Endothelial cell of umbilical vein (primary cell): ENCODE measurements at places on chromosomes 2 and 18. TPM values are rescaled to one million over a fixed set of nuclear protein-coding genes. Genes with fewer than 3 reads are reported as not detected.

DNA sequence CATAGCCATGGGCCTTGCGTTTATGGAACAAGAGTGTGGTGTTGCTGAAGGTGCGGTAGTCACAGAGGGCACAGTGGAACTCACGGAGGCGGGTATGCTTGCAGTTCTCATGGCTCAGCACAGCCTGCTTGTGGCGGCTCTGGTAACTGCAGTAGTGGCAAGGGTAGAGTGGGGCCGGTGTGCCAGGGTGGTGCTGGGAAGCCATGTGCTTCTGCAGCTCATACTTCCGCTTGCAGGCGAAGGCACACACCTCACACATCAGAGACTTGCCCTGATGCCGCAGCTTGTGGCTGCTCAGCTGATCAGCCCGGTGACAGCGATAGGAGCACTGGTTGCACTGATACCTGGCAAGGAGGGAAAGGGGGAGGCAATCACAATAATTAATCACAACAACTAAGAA is 14.7 kb downstream of the ZNF142 start:
- DNase-seq, result no peak

GRCh38 chr2:240392948-240393830 is 42.3 kb upstream of the GPC1 start:
- DNase-seq, result no peak

DNA sequence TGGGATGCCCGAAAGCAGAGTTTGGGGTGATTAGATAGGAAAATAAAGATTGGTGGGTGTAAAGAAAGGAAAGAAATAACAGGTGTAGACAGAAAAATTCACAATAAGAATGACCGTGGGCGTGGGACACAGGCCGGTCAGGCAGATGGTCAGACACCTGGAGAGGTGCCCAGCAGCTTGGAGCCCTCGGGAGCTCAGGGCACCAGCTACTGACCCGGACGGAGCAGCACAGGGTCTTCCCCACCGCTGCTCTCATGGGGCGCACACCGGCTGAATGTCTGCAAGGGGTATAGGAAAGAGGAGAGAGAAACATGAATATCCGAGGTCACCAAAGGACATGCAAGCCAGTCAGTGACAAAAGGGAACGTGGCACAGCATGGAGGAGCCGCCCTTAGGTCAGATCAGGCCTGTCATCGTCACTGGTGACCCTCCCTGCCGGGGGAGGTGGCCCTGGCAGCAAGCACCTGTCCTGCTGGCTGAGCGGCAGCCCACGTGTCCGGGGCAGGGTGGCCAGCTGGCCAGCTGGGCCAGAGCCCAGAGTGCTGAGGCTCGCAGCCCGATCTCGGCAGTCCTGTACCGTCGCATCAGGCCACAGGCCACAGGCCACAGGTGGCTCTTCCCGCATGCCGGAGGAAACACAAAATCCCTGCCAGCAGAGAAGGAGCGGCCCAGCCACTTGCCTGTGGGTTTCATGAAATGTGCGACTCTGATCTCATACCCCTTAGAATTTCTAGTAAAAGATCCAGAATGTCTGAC is 112.0 kb upstream of the NDUFV2 start:
- no peak for DNase-seq

- DNase-seq, result no peak
Measured at GRCh38 chr2:3857576-3857975, 154.2 kb downstream of the DCDC2C start.

GRCh38 chr18:55779691-55780585 is 191.9 kb upstream of the TCF4 start:
- peak; percentile 65 for DNase-seq

DNA sequence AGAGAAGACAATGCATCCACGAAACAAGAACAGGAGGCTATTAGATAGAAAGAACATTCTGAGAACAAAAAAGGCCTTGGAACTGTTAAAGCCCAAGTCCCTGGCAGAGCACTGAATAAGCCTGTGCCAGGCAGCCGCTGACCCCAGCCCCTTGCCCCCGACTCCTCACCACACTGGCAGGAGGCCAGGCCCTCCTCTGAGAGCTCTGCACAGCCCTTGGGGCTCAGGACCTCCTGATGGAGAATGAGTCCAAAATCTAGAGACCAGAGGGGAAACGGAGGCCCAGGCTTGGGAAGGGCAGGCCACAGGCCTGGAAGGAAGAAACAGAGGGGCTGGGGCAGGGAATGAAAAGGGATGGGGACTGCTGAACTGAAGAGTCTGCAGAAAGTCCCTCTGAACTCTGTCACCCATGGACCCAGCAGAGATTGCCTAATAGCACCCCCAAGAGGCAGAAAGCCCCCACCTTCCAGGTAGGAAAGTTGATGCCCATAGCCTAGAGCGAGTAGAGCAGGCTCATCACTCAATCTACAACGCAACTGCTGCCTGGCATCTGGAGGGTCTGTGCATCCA is 18.3 kb upstream of the TNS1 start:
- DNase-seq, result no peak

DNA sequence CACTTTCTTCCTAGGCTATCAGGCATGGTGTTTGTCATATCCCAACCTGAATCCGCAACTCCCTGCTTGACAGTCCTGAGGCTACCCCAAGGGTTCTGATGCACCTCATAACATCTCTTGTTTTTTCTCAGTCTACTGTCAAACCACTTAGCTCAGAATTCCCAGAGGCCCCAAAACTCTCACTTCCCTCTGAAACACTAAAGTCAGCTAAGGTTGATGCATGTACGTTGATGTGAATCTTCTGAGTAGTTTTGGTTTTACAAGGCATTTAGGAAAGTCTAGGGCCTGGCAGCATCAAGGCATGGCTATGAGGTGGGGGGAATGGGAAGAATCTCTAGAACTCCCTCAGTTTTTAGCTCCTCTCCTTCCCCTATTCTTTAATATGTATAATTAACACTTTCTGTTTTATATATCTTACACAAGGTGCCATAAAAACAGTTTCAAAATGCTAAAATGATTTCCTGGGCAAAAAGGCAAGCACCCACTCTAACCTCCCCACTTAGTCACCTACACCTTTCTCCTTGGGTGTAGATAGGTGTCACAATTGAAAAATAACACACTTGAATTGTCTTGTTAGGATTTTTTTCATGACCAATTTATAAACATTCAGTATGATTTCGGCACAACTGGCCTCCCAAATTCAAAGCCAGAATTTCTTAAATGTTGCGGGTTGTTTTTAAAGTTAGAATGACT is 71.4 kb upstream of the TANK start:
- no peak for DNase-seq

DNA sequence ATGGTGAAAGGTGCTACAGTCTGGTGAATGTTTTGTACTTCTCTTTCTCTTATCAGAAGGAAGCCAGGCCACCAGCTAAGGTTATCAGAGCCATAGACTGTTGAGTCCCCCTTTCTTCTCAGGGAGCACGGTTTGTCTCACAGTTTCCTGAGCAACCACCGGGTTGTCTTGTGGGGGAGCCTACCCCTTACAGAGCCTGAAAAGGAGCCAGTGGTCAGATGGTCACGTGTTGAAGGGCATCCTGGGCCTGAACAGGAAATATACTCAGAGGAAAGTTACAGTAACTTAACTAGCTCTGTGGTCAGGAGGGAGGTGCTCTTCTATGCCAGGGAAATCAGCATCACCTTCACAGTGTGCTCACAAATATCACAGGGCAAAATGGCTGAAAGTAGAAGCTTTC is 11.6 kb downstream of the CD28 start:
- DNase-seq, result peak; percentile 86

GRCh38 chr18:3177902-3178687 is 41.7 kb downstream of the MYOM1 start:
- DNase-seq, result no peak

- no peak for DNase-seq
Measured at GRCh38 chr2:144334551-144334950, 185.4 kb downstream of the ZEB2 start.

DNA sequence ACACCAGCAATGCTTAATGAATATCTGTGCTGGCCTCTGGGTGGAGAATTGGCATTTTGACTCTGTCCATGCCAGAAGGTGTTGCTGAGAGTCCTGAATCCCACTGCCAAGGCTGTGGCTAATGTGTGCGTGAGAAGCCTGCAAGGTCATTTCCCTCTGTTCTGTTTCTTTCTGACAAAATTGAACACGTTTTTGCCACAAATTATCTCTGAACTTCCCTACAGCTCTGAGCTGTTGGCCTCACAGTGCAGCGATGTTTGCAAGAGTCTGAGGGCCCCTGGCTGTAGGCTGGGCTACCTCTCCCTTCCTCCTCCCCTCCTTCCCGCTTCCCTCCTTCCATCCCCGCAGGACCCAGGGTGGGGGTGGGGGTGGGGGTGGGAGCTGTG is 154.1 kb upstream of the HS6ST1 start:
- DNase-seq, result no peak

- DNase-seq, result no peak
Measured at GRCh38 chr2:36367486-36367885, 11.9 kb downstream of the CRIM1 start.

DNA sequence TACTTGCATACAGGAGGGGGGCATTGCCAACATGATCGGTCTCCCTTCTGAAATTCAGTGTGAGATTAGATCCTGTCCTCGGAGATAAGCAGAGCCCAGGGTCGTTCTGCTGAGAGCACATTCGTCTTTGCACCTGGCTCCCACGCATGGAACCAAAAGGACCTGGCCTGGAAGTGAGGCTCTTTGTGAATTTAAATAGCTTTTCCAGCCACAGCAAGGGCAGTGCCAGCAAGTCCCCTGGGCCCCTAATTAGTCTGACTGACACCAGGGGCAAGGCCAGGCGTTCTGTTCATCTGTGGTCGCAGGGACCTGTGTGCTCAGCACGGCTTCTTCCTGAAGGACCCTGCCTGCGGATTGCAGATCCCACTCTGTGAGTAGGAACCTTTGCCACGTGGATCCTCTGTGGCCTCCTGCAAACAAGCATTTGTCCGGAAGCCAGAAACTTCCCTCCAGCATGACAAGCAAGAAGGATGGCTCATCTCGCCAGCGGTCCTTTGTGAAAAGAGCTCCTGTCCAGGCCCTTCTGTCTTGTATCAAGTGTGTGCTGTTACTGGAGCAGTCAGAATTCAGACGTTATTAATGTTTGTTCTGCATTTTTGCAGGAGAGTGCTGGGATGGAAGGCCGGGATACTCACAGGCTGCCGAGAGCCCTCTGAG is 128.7 kb downstream of the TPO start:
- DNase-seq, result no peak

- no peak for DNase-seq
Measured at GRCh38 chr2:19876751-19877150, 25.0 kb downstream of the TTC32 start.

- peak; percentile 58 for DNase-seq
Measured at GRCh38 chr2:157874997-157875640, 1.0 kb downstream of the ACVR1 start.

DNA sequence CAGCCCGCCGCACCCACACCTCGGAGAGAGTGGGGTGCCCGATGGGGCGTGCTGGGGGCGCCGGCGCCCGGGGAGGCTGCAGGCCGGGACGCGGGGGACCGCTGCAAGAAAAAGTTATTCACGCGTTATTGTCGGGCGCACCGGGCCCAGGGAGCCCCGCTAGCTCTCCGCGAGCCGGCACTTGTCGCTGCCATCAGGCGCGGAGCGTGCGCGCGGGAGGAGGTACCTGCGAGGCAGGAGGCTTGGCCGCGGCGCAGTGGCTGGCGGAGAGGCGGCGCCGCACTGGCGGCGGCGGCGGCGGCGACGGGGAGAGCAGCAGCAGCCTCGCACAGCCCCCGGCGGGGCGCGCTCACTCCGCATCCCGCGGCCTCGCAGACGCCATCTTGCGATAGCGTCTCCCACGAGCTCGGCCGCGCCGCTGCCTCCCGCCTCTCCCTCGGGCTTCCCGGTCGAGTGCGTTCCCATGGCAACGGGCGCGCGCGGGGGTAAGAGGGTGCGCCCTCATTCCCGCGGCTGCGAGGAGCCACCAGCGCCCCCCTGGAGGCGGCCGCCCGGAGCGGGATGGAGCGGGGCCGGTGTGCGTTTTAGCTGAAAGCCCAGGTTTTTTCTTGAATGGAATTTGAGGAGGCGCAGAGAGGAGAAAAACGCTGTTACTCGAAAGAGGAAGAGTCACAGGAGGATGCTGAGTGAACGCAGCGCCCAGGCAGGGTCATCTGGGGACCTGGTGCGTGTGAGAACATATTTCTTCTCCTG is at the start of gene CHN1:
Gene CHN1 (minus strand): TSS at position 402 of the 753 bp plus-strand sequence. CDS start 469 bp downstream, outside the sequence.
- peak; percentile 85 for DNase-seq

DNA sequence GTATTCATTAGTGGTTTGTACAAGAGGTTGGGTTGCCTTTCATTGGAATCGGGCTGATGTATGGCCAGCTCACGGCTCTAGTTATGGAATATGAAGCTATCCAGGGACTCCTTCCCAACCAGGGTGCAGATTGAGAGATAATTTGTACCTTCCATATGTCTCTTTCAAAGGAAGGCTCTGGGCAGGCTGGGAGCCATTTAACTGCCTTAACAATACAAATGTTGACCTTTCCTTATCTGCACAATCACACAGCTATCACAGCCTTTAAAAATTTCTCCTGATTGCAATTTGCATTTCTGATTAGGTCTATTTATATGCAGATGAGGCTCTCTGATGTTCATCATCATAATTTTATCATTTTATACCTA is 58.7 kb downstream of the MYO3B start:
- no peak for DNase-seq

DNA sequence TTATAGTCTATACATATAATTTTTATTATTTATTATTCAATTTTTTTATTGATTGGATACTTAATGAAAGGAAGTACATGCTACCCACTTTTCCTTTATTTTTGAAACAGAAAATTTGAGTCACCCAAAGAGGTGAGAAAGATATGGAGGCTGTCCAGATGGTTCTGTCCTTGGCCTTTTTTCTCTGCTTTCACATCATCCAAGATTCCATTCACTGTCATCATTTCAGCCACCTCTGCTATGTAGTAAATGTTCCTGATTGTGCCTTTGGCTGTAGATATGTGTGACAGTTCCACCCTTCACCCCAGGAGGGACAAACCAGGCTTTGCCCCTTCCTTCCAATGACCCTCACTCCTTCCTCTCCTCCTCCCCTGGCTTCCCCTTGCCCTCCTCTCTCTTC is 675.7 kb upstream of the ID2 start:
- DNase-seq, result no peak

DNA sequence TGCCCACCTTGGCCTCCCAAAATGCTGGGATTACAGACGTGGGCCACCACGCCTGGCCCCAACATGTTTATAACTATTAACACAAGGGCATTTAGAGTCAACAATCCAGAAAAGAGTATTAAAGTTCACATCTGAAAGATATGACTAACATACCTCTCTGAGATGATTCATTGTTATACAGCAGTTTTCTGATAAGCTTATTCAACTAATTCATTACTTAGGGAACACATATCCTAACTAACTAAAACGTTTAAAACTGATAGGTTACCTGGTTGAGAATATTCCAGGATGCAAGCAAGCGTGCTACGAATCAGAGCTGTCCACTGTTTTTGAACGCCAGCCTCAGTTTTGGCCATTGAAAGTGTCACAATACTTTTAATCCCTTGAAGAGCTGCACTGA is 34.0 kb upstream of the STRN start:
- DNase-seq, result peak; percentile 24

GRCh38 chr2:102505290-102505689 is 32.3 kb downstream of the SLC9A4 start:
- DNase-seq, result no peak

- no peak for DNase-seq
Measured at GRCh38 chr2:149148194-149149006, 109.9 kb downstream of the LYPD6B start.

The ACVR1C gene
- not detected in 2 replicates for total RNA-seq

The RAB6C gene
- total RNA-seq, result not detected in 2 replicates

The PCARE gene
- not detected in 2 replicates for total RNA-seq

The IWS1 gene
- 44.9 and 51.0 TPM in 2 replicates for total RNA-seq

The KLHL30 gene
- total RNA-seq, result not detected in 2 replicates

The CBLN2 gene
- 0.55 and 1.1 TPM in 2 replicates for total RNA-seq

The FSIP2 gene
- total RNA-seq, result 0.16 and 0.24 TPM in 2 replicates

The NOTO gene
- not detected in 2 replicates for total RNA-seq

The GPAT2 gene
- 6.6 and 14.2 TPM in 2 replicates for total RNA-seq
